ENCODE measurements at places on chromosomes 5 and 9. TPM values are rescaled to one million over a fixed set of nuclear protein-coding genes. Genes with fewer than 3 reads are reported as not detected.

DNA sequence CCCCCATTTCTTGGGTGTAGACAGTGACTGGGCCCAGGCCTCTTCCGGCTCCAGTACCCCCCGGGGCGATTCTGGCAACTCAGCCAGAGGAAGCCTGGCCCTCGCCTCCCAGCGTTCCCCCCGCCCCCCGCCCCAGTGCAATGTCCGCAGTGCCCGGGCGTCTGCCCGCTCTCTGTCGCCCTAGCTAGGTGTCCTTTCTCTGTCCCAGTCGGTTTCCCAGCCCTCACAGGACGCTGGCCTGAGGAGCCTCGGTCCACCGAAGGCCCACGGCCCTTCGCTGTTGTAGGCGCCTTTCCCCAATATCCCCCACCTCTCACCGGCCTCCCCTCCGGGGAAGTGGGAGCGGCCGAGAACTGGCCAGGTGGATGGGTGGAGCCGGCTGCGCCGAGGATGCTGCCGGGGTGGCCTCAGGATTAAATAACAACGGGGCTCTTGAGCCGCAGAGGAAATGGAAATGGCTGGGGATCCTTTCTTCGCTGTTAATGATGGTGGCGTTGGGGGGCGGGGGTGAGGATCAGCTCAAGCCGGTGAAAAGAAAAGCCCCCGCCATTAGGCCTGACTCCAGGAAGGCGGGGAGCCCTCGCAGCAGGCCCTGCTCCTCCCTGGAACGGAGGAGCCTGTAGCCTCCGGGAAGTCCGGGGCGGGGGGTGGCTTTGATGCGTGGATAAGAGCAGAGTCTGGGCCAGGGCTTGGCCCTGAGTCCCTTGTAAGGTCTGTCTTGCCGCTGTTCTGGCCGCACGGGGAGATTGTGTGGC is 1.1 kb upstream of the SPRY4 start:
- peak; percentile 94 for DNase-seq

- DNase-seq = no peak
These were observed 23.3 kb downstream of the TNFAIP8 start for GRCh38 chr5:119379096-119379495.

IFNB1 gene
- not detected for total RNA-seq

- DNase-seq = peak; percentile 87
These were observed 34.0 kb upstream of the PPP1R2B start for GRCh38 chr5:156815988-156816599.

Measured in GM23338 (cell line).